T-helper 22 cell (primary cell): ENCODE measurements at places on chromosomes 12 and 14.

DNA sequence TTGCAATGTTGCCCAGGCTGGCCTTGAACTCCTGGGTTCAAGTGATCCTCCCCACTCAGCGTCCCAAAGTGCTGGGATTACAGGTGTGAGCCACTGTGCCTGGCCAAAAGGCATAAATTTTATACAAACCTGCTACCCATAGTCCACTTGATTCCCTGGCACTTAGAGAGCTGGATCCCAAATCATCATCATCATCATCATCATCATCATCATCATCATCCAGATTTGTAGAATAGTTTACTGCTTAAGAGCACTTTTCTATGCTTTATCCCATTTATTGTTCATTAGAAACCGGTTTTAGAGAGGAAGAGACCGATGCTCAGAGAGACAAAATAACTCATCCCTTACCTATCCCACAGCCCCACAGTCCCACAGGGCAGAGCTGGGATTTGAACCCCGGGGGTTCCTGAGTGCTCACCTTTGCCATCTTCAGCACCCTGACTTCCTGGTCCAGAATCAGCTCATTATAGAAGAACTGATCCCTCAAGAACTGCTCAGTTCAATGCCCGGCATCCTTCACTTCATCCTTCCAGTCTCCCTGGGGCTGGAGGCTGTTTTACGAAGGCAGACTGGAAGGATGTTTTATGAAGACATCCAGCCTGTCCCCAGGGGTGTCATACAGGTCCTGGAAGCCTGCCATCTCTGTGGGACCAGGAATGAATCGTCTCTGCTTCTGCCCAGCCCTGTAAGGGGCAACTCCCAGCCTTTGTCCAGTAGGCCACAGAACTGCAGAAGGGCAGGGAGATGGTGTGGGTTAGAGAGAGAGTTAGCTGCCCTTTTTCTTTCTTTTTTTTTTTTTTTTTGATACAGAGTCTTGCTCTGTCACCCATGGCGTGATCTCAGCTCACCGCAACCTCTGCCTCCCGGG lies 20.2 kb upstream of the OASL start:
- no peak for DNase-seq

DNA sequence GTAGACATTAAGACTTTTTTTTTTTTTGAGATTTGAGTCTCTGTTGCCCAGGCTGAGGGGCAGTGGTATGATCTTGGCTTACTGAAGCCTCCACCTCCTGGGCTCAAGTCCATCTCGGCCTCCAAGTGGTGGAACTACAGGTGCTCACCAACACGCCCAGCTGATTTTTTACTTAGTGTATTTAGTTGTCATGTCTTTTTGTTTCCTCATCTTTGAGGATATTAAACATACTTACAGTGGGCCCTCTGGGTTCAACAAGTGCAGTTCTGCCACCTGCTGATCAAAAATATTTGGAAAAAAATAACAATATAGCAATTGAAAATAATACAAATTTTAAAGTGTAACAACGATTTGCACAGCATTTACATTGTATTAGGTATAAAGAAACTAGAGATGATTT lies 4.4 kb upstream of the B4GALNT1 start:
- no peak for DNase-seq

GRCh38 chr12:121501946-121502345 lies 78.9 kb downstream of the KDM2B start:
- DNase-seq, result no peak

- no peak for DNase-seq
Observed at GRCh38 chr14:41016213-41016612, 590.5 kb upstream of the LRFN5 start.

GRCh38 chr12:29414368-29414767 lies 33.4 kb upstream of the ERGIC2 start:
- no peak for DNase-seq

GRCh38 chr12:71940068-71940467 lies 1.4 kb downstream of the TPH2 start:
- no peak for DNase-seq

- DNase-seq, result no peak
Observed at GRCh38 chr14:103408491-103409155, 23.4 kb downstream of the MARK3 start.

DNA sequence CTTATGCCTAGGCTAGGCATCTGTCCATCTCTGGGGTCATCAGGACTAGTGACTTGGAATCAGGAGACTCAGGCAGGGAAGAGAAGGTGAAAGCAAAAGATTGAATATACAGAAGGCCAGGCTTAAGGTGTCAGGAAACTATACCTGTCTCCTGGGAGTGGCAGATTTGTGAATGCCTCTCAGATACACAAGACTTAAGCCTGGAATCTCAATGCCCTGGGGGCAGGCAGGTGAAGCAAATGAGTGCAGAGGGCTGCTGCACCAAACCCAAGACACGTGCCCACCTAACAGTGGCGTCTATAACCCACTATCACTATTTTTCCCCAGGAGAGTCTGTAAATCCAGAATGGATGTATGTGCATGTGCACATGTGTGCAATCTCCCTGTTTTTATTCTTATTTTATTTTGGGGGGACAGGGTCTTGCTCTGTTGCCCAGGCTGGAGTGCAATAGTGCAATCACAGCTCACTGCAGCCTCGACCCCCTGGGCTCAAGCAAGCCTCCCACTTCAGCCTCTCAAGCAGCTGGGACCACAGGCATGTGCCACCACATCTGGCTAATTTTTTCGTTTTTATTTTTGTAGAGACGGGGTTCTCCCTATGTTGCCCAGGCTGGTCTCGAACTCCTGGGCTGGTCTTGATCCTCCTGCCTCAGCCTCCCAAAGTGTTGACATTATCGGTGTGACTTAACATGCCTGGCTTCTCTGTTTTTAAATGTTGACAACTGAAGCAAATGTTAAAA lies 31.9 kb upstream of the FOS start:
- no peak for DNase-seq
